Trophoblast cell (in vitro differentiated cells and primary cell): ENCODE measurements at places on chromosomes 4 and X.

- DNase-seq = no peak
Measured at GRCh38 chr4:15914291-15914690, 24.2 kb downstream of the FGFBP1 start.

GRCh38 chrX:153379971-153380581 lies 21.1 kb downstream of the PNMA6E start:
- DNase-seq = no peak

GRCh38 chr4:40886931-40887763 lies 137.4 kb downstream of the NSUN7 start:
- no peak for DNase-seq

DNA sequence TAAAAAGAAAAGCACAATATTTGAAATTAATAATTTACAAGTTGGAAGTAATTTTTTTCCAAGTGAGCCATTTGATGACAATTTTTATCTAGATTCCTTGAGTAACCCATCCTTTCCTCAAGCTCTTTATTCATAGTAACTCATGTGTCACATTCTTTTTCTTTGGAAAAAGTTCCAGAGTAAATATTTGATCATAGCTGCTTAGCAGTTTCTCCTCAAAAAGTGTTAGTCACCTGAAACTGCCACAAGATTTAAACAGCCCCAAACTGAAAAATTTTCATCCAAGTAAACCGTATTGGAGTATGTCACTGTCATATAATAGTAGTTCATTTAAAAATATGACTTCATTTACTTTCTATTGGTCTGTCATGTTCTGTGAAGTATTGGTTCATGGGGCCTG lies 94.6 kb upstream of the CASK start:
- DNase-seq = no peak

GRCh38 chrX:130857207-130857606 lies 45.8 kb downstream of the ENOX2 start:
- no peak for DNase-seq
